Ovary (tissue), 10 donors: ENCODE measurements at places on chromosomes 1 and 21. TPM values are rescaled to one million over a fixed set of nuclear protein-coding genes. Genes with fewer than 3 reads are reported as not detected.

- H3K36me3 ChIP-seq = no peaks in the 10 kb centered on the region
- H3K4me1 ChIP-seq = no peaks in the 10 kb centered on the region
- no peak overlapping the region for H3K4me3 ChIP-seq
- H3K27me3 ChIP-seq = no peaks in the 10 kb centered on the region
Measured at GRCh38 chr1:6470132-6471085, 4.4 kb upstream of the TNFRSF25 start.

- peak within 1 kb of the TSS; percentile 69 for H3K4me3 ChIP-seq
- H3K4me1 ChIP-seq = no peaks in the 10 kb centered on the region
- DNase-seq = peak; percentile 87
- H3K36me3 ChIP-seq = no peaks in the 10 kb centered on the region
- H3K27me3 ChIP-seq = no peaks in the 10 kb centered on the region
Measured at GRCh38 chr1:155911156-155912055, at the start of gene RIT1. Gene RIT1 (minus strand): TSS chr1:155911349. CDS start chr1:155910761, 588 bp downstream.

DNA sequence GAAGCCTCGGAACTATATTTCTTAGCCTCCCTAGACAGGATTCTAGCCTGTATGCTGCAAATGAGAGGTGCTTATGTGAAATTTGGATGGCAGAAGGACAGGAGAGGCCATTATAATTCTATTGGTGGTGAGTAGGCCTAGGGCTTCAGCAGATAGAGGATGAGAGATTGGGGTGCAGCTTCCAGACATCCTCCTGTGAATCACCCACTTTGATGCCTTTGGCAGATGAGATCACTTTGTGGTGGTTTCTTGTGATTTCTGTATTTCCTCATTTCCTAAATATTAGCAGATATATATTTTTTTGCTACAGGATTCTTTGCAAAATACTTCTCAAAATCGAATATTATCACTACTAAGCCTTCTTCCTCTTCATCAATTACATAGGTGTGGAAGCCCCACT, 37.3 kb downstream of the MFSD2A start:
- no peaks in the 10 kb centered on the region for H3K27me3 ChIP-seq
- H3K36me3 ChIP-seq = no peaks in the 10 kb centered on the region
- no peak for DNase-seq
- no peaks in the 10 kb centered on the region for H3K4me1 ChIP-seq
- no peak overlapping the region for H3K27ac ChIP-seq
- H3K4me3 ChIP-seq = no peak overlapping the region

GRCh38 chr1:15020943-15021745, 132.4 kb upstream of the TMEM51 start:
- no peaks in the 10 kb centered on the region for H3K27me3 ChIP-seq
- H3K36me3 ChIP-seq = no peaks in the 10 kb centered on the region
- H3K4me1 ChIP-seq = peaks cover 5% of the 10 kb centered on the region
- no peak overlapping the region for H3K4me3 ChIP-seq

AADACL3 gene
- not detected for total RNA-seq
